ENCODE measurements at places on chromosomes 6 and 20.

DNA sequence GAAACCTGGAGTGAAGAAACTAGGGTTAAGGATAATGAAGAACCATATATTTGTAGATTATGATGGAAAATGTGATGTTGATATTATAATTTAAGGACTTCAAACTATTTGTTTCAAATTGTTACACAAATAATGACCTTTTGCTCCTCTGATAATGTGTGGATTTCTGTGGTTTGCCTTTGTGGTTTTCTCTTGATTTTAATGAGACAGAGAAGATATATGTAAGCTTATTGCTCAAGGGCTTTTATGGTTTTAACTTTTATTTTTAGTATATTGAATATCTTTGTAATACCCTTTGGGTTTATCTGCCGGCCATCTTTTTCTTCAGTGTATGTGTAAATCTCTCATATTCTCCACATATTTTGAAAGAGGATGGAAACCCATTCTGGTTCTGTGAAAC, 362.3 kb downstream of the RIMS1 start:
- DNase-seq, result no peak
- H3K4me1 ChIP-seq, result no peaks in the 10 kb centered on the region
- no peaks in the 10 kb centered on the region for H3K36me3 ChIP-seq

- H3K36me3 ChIP-seq, result no peaks in the 10 kb centered on the region
- DNase-seq, result peak; percentile 23
- H3K27me3 ChIP-seq, result no peaks in the 10 kb centered on the region
- H3K27ac ChIP-seq, result no peak overlapping the region
- no peak overlapping the region for H3K4me3 ChIP-seq
- peaks cover 26% of the 10 kb centered on the region for H3K4me1 ChIP-seq
These were observed 86.0 kb downstream of the PTPN1 start for GRCh38 chr20:50595988-50596693.

DNA sequence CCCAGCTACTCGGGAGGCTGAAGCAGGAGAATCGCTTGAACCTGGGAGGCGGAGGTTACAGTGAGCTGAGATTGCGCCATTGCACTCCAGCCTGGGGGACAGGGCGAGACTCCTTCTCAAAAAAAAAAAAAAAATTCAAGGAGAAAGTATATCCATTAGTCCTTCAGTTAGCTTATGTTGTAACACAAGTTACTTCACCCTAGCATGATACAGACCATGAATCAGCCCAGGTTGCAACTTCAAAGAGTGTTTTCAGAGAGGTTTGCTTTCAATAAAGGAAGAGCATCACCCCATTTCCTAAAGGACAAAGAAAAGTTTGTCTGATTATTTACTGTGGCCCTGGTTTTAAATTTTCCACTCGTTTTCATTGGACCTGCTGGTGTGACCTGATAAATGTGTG, 73.0 kb downstream of the SERAC1 start:
- no peak for DNase-seq
- no peaks in the 10 kb centered on the region for H3K4me1 ChIP-seq
- H3K4me3 ChIP-seq, result no peak overlapping the region

GRCh38 chr20:1907586-1907985, 12.4 kb downstream of the SIRPA start:
- no peak overlapping the region for H3K27ac ChIP-seq
- H3K27me3 ChIP-seq, result no peaks in the 10 kb centered on the region
- no peak overlapping the region for H3K4me3 ChIP-seq
- no peak for DNase-seq
- no peaks in the 10 kb centered on the region for H3K4me1 ChIP-seq

DNA sequence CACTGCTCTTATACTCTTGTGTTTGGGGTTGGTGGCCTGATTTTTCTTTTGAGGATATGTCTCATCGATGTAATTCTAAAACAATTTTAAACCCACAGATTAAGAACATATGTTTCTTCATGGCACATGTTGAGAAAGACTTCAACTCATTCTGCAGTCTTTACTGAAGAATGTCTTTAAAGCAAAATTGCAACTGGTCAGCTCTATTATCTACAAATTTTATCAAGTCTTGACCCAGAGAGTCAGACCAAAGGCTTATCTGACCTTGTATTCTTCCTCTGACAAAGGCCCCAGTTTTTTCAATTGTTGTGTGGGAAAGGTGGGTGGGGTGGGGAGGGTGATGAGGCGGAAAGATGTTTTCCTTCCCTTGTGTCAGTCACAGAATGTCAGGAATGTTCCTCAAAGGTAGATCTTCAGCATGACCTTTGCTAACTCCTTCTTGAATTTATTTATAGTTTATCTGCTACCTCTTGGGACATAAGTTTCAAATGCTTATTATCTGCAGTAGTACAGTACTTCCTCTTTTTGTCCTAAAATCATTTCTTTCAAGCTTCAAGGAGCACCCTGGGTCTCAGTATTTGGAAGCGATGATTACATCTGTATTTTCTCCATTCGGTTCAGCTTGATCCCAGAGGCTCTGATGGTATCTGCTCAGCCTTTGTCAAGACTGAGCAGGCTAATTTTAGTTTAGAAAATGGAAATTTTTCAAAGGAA, 63.2 kb upstream of the TIAM2 start:
- no peak overlapping the region for H3K27ac ChIP-seq
- DNase-seq, result peak; percentile 22
- no peaks in the 10 kb centered on the region for H3K27me3 ChIP-seq
- no peak overlapping the region for H3K4me3 ChIP-seq
- peaks cover 13% of the 10 kb centered on the region for H3K4me1 ChIP-seq
- no peaks in the 10 kb centered on the region for H3K36me3 ChIP-seq

All from B cell (primary cell).